ENCODE measurements at places on chromosomes 7 and 10.
A peak's percentile ranks its signal among the peaks of the same experiment; 100 is the strongest.

DNA sequence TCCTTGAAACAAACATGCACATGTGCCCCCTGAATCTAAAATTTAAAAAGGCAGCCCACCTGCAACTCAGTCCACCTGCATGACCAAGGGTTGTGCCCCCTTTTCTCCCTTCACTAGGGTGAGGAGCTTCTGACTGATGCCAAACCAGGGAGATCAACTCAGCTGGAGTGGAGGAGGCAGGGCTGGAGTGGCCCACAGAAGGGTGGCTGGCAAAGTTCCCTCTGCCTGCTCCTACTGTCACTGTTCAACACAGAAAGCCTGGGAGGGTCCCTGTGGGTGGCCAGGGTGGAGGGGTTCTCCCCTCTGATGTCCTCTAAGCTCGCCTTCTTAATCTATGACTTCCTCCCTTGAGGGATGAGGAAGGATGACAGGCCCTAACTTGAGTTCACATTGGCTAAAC, 55.7 kb upstream of the ANTXRL start:
- DNase-seq: no peak

DNA sequence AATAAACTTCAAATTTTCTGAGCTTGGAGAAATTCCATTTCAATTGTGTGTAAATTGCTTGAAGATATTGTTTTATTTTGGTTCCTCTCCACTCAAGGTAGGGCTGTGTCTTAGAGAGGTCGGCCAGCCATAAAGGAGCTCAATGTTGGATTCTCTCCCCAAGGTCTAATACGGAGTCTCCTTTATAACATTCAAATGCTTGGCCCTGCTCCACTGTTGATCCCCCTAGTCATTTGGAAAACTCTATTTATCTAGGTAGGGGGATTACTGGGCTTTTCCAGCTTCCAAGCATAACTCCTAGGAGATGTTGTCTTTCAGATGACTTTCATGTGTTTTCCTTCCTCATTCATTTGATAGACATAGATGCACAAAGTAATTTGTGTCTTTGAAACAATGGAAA, 170.9 kb downstream of the LRMDA start:
- no peak for DNase-seq

GRCh38 chr10:43075612-43076003, 1.3 kb upstream of the RET start:
- DNase-seq: no peak

GRCh38 chr10:115073796-115074195, 19.4 kb upstream of the ATRNL1 start:
- no peak for DNase-seq

DNA sequence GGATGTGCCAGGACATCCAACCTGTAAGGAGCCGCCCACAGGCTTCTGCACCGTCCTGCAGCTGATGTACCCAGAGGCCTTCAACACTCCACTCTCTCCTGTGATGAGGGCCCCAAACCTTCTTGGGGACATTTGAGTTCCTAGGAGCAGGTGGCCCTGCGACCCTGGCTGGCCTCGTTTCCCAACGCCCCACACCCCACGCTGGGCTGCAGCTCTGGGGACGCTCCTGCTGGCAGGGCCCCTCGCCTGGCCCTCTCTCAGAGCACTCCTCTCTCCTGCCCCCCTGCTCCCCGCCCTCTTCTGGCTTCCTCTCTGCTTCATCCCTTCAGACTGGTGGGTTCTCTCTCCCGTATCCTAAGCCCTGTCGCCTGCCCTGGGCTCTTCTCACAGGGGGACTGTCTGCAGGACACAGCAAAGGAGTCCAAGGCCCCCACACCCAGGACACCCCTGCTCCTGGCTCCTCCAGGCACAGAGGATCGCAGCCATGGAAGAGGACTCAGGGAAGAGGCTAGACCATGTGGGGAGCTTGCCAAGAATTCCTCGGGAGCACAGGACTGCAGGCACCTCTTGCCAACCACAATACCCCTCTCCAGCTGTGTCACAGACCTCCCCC, 541.4 kb downstream of the TCERG1L start:
- DNase-seq: no peak

GRCh38 chr7:147022056-147022455, 905.5 kb downstream of the CNTNAP2 start:
- no peak for DNase-seq

DNA sequence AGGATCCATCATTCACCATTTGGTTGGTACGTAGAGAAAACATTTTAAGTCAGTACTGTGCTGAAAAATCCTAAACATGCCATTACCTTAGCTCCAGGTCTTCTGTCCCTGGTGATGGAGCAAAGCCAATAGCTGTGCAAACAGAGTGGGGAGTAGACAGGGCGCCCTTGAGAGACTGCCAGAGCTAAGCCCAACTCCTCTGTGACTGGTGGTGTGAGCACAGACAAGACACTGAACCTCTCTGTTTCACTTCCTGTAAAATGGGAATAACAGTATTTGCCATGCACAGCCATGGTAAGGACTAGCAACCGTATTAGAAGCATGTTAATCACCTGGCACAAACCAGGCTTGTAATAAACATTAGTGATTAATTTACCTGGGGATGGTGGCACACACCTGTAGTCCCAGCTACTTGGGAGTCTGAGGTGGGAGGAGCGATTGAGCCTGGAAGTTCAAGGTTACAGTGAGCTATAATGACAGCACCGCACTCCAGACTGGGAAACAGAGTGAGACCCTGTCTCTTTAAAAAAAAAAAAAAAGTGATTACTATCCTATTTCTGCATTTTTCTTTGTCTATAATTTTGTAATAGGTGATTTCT, 28.7 kb downstream of the LYZL1 start:
- DNase-seq: no peak

DNA sequence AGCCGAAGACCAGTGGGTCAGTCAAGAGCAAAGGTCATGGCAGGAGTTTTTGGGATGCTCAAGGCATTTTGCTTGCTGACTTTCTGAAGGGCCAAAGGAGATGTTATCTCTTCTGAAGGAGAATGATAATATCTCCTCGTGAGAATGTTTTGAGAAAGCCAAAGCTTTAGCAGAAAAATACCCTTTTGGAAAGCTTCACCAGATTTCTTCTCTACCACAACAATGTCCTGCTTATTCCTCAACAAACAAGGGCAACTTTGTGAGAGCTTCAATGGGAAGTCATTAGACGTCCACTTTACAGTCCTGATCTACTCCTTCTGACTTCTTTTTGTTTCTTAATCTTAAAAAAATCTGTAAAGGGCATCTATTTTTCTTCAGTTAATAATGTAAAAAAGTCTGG, 132.8 kb upstream of the DNAJB12 start:
- no peak for DNase-seq

GRCh38 chr10:59242991-59243390, 66.5 kb downstream of the PHYHIPL start:
- DNase-seq: no peak

DNA sequence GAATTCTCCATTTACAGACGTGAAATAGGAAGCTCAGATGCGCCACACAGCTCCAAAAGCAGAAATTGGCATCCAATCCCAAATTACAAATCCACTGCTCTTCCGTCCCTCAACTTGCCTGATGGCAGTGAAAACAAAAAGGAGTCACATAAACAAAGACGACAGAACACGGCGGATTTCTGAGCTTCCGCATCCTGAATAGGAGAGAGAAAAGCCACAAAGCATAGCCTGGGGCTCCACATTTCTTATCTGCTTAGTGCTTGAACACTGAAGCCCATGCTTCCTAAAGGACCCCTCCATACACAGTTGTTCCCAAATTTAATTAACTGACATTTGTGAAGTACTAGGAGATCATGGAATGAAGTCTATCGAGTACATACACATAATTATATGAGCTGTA, 32.6 kb downstream of the BEND7 start:
- DNase-seq: no peak

GRCh38 chr7:38748056-38748610, 117.0 kb upstream of the AMPH start:
- no peak for DNase-seq

GRCh38 chr10:8778713-8779112, 724.2 kb downstream of the GATA3 start:
- no peak for DNase-seq

DNA sequence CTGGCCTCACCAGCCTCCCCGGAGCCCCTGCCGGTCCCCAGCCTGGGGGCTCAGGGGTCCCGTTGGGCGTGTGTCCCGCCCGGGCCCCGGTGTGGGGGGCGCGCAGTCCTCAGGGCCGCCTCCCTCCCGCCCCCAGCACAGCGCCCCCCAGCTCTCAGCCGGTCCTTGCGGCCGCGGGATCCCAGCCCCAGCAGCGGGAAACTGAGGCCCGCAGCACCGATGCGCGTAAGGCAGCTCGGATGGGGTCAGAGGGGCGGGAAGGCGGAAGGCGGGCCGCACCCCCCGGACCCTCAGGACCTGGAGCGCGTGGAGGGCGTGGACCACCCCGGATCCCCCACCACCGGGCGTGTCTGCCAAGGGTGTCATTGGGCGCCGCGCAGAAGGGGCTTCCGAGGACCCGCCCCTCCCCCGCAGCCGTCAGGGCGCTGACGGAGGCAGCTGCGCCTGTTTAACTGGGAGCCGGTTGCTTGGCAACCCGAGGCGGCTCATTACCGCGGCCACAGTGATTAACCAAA, 14.9 kb downstream of the UNCX start:
- no peak for DNase-seq

GRCh38 chr10:92005978-92006377, 82.4 kb downstream of the BTAF1 start:
- no peak for DNase-seq

DNA sequence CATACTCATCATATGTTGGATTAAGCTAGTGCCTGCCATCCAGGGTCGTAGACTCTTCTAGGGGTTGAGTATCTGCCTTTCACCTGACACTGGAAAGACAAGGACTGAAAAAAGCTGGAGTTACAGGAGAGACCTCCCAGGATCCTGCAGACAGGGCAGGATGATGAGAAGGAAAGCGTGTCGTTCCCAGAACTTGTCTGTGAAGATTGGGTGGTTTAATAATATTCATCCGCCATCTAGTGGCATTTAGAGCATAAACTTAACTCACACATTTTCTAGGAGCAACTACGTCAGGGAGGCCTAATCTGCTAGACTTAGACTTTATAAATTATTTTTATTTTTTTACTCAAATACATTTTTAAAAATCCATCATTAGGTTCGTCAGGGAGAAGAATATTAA, 59.6 kb downstream of the ADRB1 start:
- DNase-seq: no peak

DNA sequence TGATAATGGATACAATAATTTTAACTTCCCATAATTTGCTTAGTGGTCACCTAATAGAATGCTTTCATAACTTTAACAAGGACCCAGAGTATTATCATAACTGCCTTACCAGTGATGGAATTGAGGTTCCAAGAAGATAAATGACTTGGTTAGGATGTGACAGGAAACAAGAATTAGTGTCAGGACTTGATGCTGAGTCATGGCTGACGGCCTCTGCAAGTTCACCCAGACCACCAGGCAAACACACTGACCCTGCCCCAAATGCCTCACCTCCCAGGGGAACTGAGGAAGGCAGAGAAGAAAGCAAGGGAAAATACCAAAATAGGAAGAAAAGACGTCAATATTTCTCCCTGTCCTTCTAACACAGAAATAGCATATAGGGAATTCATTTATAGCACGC, 636.3 kb downstream of the PARD3 start:
- DNase-seq: no peak

GRCh38 chr10:103089493-103089892, 103.6 kb downstream of the NT5C2 start:
- DNase-seq: no peak

GRCh38 chr10:71300555-71301370, 18.3 kb upstream of the SLC29A3 start:
- DNase-seq: peak; percentile 6

- DNase-seq: no peak
These were observed 231.1 kb downstream of the GPR158 start for GRCh38 chr10:25405871-25406270.

DNA sequence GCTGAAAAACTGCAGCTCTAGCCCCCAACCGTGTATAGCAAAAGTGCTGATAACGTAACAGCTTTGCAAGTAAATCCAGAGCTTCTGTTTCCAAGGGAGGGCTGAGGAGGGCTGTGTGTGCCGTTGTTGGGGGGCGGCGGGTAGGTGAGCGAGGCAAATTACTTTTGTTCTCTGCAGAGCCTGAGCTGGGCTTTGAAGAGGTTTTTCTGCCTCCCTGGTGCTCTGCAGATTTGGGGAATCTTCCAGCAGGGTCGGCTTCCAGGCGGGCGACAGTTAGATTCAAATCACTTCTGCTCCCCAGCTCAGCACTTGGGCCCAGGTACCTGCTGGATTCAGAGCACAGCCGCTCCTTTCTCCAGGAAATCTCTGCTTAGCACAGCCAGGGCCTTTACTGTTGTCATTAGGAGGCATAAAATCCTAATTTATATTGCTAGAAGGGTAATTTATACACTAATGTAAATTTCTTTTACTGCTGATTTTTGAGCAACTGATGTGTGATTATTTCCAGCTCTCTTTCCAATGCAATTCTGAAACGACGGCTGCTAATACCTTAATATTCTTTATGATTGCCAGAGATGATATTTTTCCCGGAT, 442.4 kb downstream of the TYW1 start:
- no peak for DNase-seq

DNA sequence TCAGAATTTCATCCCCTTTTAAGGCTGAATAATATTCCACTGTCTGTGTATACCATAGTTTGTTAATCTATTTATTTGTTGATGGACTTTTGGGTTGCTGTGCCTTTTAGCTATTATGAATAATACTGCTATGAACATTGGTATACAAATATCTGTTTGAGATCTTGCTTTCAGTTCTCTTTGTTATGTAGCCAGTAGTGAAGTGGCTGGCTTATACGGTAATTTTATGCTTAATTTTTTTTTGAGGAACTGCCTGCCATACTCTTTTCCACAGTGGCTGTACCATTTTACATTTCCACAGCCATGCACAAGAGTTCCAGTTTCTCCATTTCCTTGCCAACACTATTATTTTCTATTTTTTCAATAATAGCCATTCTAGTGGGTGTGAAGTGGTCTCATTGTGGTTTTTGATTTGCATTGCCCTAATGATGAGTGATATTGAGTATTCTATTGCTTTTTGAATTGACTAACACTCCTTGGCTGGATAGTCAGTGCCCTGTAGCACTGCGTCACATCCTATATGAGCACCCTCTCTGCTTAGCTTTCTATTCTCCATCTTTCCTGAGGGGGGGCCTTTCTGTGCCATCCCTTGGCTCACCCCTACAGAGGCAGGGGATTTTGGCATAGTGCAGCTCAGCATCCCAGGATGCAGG, 29.4 kb upstream of the RAPGEF5 start:
- no peak for DNase-seq

DNA sequence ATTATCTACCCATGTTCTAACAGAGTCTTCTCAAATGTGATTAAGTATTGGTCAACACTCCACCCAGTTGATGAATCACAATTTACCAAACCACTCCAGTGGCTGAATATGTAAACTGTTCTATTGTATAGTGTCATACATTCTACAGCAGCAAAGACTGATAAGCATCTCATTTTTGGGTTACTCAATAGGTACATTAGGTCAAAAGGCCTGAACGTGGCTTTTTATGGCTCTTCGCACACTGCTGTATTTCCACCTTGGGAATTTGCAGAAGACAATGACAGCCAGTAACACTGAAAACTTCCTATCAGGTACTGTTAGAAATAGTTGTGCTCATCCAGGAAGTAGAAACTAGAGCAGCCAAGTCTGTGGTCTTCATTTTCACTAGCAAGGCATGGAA, 166.9 kb downstream of the GLI3 start:
- no peak for DNase-seq

Measured in pancreas (tissue), 10 donors.